ENCODE measurements at places on chromosomes 12 and 14.

DNA sequence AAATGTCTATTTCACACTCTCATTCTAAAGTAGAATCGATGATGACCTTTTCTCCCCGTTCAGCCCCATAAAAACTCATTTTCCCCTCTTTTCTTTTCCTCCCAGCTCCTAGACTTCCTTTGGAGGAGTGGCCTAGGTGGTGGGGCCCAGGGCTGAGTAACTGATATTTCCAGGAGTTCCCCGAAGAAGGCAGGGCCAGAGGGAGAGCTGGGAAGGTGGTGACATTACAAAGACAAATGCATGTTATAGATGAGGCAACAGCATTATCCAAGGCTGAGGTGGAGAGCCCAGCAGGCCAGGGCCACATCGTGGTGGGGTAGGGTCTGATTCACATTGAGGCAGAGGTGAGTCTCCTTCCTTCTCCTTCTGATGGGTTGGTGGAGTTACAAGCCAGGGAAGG is 22.2 kb upstream of the HDAC7 start:
- no peak for DNase-seq

DNA sequence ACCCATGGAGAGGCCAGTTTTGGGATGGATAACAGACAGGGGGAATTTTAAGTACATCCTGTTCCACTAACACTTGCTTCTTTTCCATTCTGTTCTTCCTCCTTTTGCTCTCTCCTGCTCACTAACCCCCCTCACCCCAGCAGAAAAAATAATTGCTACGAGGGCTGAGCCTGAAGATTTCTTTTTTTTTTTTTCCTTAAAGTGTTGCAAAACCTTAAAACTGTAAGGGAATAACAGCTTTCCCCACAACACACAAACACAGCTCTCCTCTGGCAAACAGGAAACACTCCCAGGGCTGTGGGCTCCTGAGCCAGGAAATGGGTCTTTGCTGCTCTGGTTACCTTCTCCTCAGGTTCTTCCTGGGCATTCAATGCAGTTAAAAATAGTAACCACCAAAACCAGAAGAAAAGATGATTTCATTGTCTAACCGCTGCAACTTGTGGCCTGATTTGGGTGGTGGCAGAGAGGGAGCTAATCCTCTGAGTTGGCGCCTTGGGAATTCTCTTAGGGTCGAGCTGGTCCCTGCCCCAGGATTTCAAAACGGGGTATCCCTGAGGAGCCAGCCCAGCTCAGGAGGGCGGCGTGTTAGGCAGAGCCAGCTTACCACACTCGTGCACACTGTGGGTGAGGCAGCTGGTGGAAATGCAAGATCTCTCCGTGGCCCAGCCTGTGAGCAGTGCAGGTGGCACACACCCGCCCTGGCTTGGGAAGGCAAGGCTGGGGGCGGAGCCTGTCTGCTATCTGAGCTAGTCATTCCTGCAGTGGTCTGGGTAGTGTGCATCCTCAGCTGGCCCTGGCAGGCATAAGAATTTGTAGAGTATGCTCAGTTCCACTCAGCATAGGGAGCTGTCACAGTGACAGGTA is 17.1 kb upstream of the EMP1 start:
- peak; percentile 63 for DNase-seq

DNA sequence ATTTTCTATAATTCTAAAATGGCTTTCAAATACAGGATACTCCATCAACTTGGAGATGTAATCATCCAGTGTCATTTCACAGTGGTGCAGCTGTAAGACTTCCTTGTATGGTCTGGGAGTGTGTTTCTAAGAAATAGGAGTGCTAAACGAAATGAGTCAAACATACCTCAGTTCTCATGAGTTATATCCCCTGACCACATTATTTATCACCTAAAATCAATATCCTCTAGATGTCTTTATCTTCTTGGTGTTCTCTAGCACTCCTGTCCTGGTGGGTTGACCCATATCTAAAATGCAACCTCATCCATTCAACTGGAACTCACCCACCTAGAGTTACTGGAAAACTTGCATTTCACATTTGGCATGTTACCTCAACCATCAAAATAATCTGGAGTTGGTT is 33.2 kb downstream of the TMEM30B start:
- DNase-seq: peak; percentile 13

DNA sequence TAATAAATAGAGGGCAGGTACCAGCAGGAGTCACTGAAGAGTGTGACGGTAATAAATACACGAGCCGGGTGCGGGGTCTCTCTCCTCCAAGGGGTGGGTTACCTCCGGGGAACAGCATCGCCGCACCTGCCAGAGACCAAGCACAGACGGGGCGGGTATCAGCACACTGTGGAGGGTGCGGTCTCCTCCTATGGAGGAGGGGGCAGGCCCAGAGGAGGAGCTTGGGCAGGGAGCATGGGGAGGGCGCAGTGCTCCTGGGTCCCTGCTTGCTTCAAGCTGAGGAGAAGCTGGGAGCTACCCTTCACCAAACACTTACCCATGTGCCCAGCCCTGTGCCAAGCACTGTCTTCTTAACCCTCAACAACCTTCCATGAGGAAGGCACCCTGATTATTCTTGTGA is 12.8 kb downstream of the PGF start:
- no peak for DNase-seq

GRCh38 chr12:53696655-53697331 is 20.9 kb upstream of the ATP5MC2 start:
- DNase-seq: no peak

DNA sequence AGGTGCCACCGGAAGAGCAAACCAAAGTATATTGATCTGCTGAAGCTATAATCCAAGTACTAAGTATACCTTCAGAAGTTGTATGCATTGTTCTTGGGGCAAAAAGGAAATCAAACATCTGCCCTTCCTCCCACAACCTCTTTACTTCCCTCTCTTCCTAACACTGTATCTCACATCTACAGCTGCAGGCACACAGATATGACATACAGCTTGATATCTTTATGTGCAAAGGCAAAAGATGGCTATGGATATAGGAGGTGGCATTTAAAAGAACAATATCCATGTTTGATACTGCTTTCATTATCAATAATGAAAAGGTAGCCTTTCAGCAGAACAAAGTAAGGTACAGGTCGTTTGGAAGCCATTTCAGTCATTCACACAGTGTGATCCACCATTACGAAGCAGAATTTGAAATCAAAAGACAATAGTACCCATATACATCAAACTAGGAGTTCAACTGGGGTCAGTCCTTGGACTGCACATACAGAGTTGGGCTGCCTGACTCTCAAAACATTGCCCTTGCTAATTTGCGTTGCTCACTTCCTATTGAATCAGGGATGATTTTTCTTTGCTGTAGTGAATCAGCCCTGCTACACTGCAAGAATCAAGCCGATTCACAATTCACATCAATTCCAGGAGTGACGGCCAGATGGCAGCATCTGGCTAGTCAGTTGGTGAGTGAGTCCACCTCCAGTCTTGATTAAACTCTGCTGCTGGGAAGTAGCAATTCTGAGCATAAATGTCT is 8.9 kb downstream of the ANG start:
- DNase-seq: peak; percentile 64

- DNase-seq: peak; percentile 67
Measured at GRCh38 chr14:52879958-52880357, 70.9 kb downstream of the FERMT2 start.

- DNase-seq: no peak
Measured at GRCh38 chr12:68109444-68110217, 49.9 kb downstream of the IFNG start.

DNA sequence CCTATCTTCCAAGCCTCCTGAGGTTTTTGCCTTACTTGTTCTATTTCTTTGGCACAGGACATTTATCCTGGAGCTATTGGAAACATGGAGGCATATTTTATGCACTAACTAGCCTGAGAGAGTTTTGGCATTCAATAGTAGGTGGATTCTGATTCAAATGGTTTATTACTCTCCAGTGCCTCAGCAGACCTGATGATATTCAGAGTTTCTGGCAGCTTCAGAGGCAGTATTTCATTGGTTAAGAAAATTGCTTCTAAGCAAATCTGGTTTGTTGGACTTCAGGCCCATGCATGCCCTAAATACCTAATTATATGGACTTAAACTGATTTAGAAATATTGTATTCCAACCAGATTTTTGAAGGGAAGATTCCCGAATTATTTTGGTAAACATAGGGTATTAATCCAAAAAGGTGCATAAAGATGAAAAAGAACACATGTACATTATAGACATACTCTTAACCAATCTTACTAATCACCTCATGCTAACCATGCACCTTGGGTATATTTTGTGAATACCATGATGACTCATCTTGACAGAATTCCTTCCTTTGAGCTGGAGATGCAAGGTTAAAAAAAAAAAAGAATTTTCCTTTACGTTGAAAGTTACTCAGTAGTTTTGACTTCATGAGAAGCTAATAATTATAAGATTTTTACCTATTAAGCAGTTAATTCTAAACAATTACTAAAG is 44.3 kb upstream of the KTN1 start:
- DNase-seq: no peak

DNA sequence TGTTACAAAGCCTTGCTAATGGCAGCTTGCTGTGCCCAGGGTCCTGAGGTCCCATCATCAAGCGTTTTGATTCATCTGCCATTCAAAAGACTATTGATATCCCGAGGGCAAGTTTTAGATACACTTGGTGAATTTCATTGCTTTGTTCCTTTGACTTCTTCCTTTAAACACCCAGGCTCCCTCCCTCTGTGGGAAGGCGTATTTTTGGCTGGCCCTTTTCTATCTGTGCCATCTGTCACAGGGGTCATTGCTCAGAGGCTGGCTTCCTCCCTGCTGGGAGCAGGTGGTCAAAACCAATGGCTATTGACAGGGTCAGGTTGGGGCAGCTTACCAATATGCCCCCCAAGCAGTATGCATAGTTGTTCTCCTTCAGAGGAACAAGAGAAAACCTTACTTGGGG is 40.0 kb downstream of the SCN8A start:
- DNase-seq: no peak

DNA sequence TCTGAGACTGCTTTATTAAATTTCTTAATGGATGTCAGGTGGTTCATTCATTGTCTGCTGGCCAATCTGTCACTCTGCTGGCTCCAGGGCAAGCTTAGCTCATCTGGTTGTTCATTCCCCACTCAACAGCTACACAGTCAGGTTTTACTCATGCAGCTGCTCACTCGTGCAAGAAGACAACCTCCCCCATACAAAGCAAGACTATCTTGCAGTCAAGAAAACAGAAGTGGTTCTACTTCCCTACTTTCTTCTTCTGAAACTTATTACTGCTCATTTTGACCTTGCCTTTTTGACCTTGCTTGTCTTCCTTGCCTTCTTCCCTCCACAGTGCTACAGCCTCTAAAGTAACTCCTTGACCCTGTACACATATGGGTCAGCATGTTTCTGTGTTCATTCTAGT is 277.9 kb downstream of the SSPN start:
- no peak for DNase-seq
